ENCODE measurements at places on chromosomes 7 and 10.

DNA sequence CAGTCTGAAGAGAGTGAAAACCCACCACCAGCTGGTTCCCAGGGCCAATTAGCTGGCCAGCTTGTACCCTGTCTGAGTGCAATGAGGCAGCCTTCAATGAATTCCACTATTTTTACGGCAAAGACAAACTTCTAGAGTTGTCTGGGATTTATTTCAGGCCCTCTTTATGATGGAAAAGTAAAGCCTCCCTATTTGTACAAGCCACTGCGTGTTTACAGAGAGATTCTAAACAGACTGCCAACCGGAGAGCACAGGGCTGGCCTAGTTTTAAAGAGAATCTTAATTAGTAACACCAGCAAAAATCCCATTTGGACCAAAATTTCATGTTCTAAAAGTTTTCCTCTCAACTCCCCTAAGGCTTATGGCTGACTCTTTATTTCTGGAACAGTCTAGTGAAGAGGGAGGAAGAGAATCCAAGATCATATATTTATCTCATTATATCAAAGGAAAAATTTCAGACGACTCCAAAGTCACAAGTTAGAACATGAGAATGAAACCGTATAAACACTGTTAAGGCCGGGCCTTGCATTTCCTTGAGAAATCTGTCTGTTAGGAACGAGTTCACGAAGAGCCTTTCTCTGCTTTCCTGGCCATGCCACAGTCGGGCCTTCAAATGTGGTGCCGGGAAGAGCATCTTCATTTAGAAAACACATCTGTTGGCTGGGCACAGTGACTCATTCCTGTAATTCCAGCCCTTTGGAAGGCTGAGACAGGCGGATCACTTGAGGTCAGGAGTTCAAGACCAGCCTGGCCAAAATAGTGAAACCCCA lies 724.6 kb upstream of the NRP1 start:
- no peak for DNase-seq

GRCh38 chr7:216360-217300 lies 24.3 kb downstream of the FAM20C start:
- no peak for DNase-seq

- no peak for DNase-seq
Measured at GRCh38 chr10:18005445-18005780, 53.7 kb downstream of the SLC39A12 start.

- DNase-seq: no peak
Measured at GRCh38 chr7:155115288-155115687, 45.2 kb downstream of the HTR5A start.

DNA sequence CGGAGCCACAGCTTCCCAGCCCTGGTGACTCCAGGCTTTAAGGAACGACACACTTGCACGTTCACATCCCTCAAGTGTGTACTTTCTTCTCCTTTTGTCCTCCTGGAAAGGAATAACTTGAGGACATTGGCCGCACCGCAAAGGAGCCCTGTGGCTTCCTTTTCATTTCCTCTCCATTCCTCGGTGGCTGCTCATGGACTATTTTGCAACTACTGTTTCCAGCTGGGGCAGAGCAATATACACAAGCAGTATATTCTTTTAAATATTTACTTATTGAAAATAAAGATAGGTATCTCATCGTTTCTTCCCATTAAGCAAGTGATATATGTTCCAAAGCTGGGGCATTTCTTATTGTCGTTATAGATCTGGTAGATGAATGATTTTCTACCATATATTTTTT lies 97.2 kb upstream of the LYZL1 start:
- DNase-seq: no peak

DNA sequence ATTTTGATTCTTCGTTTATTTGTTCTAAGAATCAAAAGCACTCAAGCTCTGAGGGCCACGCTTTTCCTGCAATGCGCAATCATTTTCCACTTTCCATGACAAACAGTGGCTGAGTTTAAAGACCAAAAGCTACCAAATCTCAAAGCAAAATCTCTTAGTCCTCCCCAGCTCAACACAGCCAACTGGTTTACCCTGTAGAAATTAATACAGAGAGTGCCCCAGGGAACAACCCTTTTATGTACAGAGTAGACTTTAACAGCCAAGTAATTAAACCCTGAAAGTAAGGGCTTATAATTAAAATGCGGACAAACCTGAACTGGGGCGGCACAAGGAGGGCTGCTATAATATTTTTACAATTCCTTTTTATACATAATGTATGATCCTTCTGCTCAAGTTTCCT lies 53.2 kb downstream of the FAM53B start:
- no peak for DNase-seq

- no peak for DNase-seq
Measured at GRCh38 chr7:116697152-116697551, 25.2 kb downstream of the MET start.

DNA sequence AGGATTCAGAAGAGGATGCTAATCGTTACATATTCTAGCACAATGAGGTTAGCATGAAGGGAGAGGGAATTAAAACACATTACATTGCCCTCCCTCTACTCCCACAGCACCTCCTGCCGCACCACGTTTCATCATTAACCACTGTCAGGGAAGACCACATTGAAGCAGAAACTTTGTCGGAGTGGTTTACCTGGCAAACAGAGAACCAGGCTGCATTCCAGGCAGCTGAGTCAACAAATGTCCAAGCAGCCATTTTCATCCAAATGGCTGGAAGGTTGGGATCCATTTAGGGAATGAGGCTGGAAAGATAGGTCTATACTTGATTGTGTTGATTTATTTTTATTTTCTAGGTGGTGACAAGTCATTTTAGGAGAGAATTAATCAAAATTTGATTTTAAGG lies 273.6 kb downstream of the DYNC1I1 start:
- no peak for DNase-seq

DNA sequence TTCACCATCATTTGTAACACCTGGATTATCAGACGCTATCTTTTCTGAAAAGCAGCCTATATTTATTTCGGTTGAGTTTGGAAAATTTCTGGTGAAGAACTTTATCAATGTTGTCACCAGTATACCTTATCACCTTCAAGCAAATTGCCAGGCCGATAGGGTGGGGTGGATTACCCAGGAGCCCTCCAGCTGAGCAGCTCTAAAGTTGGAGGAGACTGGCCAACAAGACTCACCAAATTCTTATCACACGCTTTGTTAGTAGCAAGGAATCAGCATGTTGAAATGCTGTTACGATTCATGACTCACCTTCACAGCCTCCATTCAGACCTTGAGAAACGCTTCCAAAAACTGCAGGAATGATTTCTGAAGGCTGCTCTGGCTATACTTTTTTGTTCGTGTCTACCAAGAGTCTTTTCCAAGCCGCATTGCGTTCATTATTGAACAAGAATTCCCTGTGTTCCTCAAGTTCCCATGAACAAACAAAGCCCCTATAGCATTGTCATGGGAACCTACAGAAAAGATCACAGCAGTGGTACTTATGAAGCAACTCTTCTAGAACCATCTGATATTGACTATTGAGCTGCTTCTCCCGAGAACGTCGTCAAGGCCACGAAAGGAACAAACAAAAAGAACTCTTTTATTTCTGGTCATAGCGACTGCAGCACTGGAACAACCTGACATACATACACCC lies 291.4 kb downstream of the SFMBT2 start:
- DNase-seq: no peak

GRCh38 chr10:33074443-33074842 lies 116.4 kb upstream of the ITGB1 start:
- no peak for DNase-seq

- no peak for DNase-seq
Measured at GRCh38 chr10:4649886-4650508, 176.0 kb upstream of the AKR1E2 start.

- no peak for DNase-seq
Measured at GRCh38 chr7:139936760-139937310, 107.8 kb downstream of the TBXAS1 start.

- no peak for DNase-seq
Measured at GRCh38 chr7:48274662-48275061, 103.4 kb downstream of the ABCA13 start.

DNA sequence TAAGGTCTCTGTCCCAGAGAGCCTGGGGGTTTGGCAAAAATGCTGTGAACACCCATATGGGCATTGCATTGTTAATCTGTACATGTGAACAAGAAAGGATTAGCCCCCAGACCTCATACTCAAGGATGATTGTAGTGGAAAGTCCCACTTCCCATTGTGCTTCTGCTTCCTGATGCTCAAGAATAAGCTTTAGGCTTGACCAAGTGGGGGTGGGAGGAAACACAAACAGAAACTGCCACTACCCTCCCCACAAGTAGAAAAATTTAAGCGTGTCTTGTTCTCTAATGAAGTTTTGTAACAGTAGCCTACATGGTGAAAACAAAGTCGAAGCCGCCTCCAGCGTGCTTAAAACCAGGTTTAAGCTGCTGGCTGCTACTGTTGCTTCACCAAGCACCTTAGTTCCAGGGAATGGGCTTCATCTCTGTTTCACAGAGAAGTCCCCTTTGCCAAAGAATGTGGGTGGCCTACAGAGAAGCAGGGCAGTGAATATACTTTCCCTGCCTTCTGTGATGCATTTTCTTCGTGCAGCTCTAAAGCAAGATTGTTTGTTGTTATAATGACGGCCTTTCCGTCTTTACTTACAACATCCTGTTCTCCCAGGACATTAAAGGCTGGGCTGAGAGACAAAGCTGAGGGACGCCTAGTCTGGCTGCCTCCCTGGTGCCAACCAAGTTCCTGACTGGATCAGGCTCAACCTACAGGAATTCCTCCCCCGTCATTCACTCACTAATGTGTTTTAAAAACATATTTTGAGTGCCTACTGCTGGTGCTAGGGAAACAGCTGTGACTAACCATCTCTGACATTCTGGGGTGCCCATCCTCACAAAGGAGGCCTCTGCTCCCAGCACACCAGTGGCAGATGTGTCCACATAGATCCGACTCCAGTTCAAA lies 32.1 kb upstream of the CCSER2 start:
- no peak for DNase-seq

- DNase-seq: no peak
Measured at GRCh38 chr7:36161996-36162395, 8.9 kb downstream of the EEPD1 start.

DNA sequence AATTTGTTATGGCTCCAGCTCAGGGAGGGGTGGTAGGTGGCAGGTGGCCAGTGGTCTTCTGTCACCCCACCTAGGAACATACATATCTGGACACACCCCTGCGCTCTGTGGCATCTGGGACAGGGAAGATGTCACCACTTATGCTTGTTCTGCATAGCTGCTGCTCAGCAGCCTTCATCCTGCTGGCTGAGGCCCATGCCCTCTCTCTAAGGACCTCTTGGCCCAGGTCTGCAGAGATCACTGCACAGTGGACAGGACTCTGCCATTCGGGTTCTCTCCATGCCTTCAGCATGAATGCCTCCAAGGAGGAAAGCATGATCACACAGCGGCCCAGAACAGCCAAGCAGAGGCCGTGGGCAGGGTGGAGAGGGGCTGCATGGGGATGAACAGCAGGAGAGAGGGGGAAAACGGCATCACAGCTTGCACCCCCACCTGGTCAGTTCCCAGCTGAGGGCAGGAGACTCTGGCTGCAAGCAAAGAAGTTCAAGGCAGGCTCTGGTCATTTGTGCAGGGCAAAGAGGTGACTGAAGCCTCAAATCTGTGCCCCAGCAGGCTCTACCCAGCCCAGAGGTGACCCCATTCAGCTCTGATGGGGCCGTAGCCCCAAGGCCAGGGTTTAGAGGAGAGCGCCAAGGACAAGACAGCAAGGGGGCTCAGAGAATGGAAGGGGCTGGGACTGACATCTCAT lies 47.8 kb upstream of the GDF10 start:
- no peak for DNase-seq

DNA sequence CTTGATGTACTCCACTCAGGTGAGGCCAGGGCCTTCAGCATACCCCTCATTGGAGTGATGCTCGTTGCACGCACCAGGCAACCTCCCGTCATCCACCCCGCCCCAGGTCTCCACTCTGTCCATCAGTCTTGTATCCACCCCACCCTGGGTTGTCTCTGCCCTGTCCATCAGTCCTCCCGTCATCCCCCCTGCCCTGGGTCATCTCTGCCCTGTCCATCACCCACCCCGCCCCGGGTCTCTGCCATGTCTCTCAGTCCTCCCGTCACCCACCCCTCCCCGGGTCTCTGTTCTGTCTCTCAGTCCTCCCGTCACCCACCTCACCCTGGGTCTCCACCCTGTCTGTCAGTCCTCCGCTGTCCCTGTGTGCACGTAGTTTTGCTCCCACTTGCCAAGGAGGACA lies 59.9 kb downstream of the WDR37 start:
- DNase-seq: no peak

DNA sequence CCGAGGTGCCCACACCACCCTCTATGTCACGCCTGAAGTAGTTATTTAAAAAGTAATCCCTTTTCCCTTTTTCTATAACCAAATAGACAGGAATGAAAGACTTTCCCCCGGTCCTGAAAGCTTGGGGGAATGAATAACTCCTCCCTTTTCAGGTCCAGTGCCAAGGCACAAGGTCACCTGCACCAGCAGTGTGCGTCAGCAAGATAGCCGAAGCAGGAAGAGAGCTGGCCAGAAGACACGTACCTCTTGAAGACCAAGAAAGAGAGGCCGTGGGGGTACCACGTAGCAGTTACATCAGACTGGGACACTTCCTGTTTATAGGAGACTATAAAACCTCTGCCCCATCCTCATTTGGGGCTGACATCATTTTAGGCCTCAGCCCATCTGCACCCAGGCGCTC lies 10.7 kb upstream of the AKR1B1 start:
- no peak for DNase-seq

GRCh38 chr7:43078794-43079193 lies 33.7 kb upstream of the HECW1 start:
- no peak for DNase-seq

All from HS-5 (cell line).